Uterus (tissue), 4 donors: ENCODE measurements at places on chromosomes 5 and 9. TPM values are rescaled to one million over a fixed set of nuclear protein-coding genes. Genes with fewer than 3 reads are reported as not detected.

Gene TSSK1B
- total RNA-seq = not detected

Gene TRIM36
- 6.4 TPM for total RNA-seq

DNA sequence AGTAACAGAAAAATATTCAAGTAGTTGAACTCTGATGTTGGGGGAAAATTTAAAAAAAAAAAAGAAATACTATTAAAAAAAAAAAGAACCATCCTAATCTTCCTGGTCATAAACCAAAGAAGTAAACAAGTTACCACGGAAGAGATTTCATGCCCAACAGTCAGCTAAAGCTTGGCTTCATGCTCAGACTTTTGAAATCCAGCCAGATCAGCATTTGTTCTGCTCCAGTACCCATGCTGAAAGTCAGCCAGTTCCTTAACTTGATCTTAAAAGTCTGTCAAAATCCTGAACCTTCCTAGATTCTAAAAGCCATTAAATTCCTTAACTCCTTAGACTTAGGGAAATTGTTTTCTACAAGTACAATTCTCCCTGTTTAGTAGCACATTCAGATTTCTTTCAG, 908.7 kb upstream of the CDH9 start:
- H3K4me1 ChIP-seq = no peaks in the 10 kb centered on the region
- no peak overlapping the region for H3K27ac ChIP-seq
- H3K36me3 ChIP-seq = no peaks in the 10 kb centered on the region
- H3K27me3 ChIP-seq = no peaks in the 10 kb centered on the region
- no peak for DNase-seq

GRCh38 chr5:65012301-65012892, 243.7 kb downstream of the CWC27 start:
- H3K27ac ChIP-seq = peak overlapping the region; percentile 23
- H3K4me3 ChIP-seq = no peak overlapping the region
- H3K4me1 ChIP-seq = no peaks in the 10 kb centered on the region
- H3K27me3 ChIP-seq = no peaks in the 10 kb centered on the region

- no peaks in the 10 kb centered on the region for H3K36me3 ChIP-seq
- H3K27me3 ChIP-seq = no peaks in the 10 kb centered on the region
- H3K4me3 ChIP-seq = no peak overlapping the region
- H3K27ac ChIP-seq = peak overlapping the region; percentile 90
- no peak for DNase-seq
Measured at GRCh38 chr9:16515879-16516301, 354.6 kb downstream of the BNC2 start.

- H3K36me3 ChIP-seq = no peaks in the 10 kb centered on the region
- H3K27me3 ChIP-seq = no peaks in the 10 kb centered on the region
- H3K4me3 ChIP-seq = no peak overlapping the region
- H3K4me1 ChIP-seq = peaks cover 3% of the 10 kb centered on the region
Measured at GRCh38 chr5:110072651-110073050, 382.9 kb downstream of the MAN2A1 start.

Gene TMEM267
- 17.5 TPM for total RNA-seq

- no peaks in the 10 kb centered on the region for H3K36me3 ChIP-seq
- no peaks in the 10 kb centered on the region for H3K27me3 ChIP-seq
- no peak overlapping the region for H3K4me3 ChIP-seq
- no peaks in the 10 kb centered on the region for H3K4me1 ChIP-seq
- no peak overlapping the region for H3K27ac ChIP-seq
Measured at GRCh38 chr5:62574599-62574998, 4.0 kb upstream of the LRRC70 start.
